Frontal cortex (tissue), 4 donors: ENCODE measurements at places on chromosomes 4 and X. TPM values are rescaled to one million over a fixed set of nuclear protein-coding genes. Genes with fewer than 3 reads are reported as not detected.

The PABPC5 gene
- 14.3 TPM for total RNA-seq

The XPNPEP2 gene
- under 0.01 TPM for total RNA-seq

The IL2RG gene
- total RNA-seq: not detected

The NALF2 gene
- 2.0 TPM for total RNA-seq

The TMPRSS11B gene
- total RNA-seq: not detected

The RAB39B gene
- 30.6 TPM for total RNA-seq

The FAM9B gene
- total RNA-seq: not detected

The F9 gene
- not detected for total RNA-seq

The COMMD8 gene
- 24.1 TPM for total RNA-seq

The NR0B1 gene
- total RNA-seq: 0.41 TPM

The FRG2 gene
- total RNA-seq: not detected

The CNKSR2 gene
- total RNA-seq: 173 TPM

The SUPT20HL1 gene
- total RNA-seq: not detected

The TRIML1 gene
- not detected for total RNA-seq

The SLC10A6 gene
- not detected for total RNA-seq

The RASL11B gene
- 19.2 TPM for total RNA-seq

The ART3 gene
- 2.9 TPM for total RNA-seq

The CXorf49 gene
- total RNA-seq: not detected

The UGT2B17 gene
- total RNA-seq: not detected

The CENPVL1 gene
- total RNA-seq: 3.3 TPM

The POF1B gene
- total RNA-seq: under 0.01 TPM

The BEX2 gene
- 110 TPM for total RNA-seq

The DUSP9 gene
- total RNA-seq: 2.9 TPM

The HMGN5 gene
- total RNA-seq: 0.41 TPM

The ZFP92 gene
- 0.82 TPM for total RNA-seq

The SLC7A11 gene
- 33.0 TPM for total RNA-seq

The RPA4 gene
- 0.82 TPM for total RNA-seq

The SYP gene
- total RNA-seq: 151 TPM

The NKX3-2 gene
- total RNA-seq: not detected

The TKTL2 gene
- total RNA-seq: 0.82 TPM

The MED28 gene
- 26.5 TPM for total RNA-seq

The APELA gene
- total RNA-seq: 0.41 TPM

The CFP gene
- total RNA-seq: 0.82 TPM

The MAGEH1 gene
- total RNA-seq: 119 TPM

The ZC4H2 gene
- total RNA-seq: 11.0 TPM

The LANCL3 gene
- 1.2 TPM for total RNA-seq

The PRRG3 gene
- 6.1 TPM for total RNA-seq

The UGT2A3 gene
- total RNA-seq: not detected

The FAM149A gene
- total RNA-seq: 31.0 TPM
